NCI-H2081 treated with DMSO at 0.1 percent for 48 hours (cell line): ENCODE measurements at places on chromosomes 5 and 9.
A peak's percentile ranks its signal among the peaks of the same experiment; 100 is the strongest.

DNA sequence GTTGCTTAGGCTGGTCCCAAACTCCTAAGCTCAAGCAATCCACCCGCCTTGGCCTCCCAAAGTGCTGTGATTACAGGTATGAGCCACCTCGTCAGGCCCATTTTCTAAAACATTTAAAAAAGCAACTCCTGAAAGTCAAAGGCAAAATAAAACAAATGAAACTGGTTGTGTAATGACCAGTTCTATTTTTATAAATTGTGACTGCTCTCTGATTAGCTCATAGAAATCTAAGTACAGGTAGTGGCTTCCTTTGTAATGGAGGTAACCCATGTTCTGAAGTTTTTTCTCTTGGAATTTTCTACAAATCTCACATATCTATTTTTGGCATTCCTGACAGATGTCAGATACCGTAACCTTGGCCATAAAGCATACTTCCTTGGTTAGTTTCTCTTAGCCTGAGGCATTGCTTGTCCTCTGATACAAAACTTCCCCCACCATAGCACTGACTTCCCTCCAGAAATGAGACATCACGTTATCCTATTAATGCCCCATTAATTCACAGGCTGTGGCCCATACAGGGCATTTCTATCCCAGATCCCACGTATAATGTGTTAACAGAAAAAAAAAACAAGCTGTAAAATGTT lies 14.1 kb upstream of the AK3 start:
- no peak for DNase-seq

DNA sequence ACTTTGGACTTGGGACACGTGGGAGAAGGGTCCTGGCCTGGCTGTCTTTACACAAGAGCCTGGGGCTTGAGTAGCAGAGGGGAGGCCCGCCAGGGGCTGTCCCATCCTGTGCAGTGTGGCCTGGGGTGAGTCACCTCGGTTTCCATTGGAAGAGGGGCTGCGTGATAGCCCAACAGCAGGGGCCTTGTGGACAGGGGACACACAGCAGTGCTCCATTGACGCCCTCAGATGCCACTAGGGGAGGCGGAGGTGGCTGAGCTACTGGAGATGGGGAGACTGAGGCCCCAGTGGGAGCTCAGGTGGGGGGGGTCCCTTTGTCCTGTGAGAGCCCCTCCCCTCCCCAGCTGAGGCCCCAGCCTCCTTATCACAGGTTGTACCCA lies 50.0 kb upstream of the RNU6ATAC start:
- DNase-seq = no peak

GRCh38 chr5:88480245-88480644 lies 211.6 kb upstream of the TMEM161B start:
- DNase-seq = peak; percentile 35

GRCh38 chr5:149471406-149472183 lies 79.6 kb downstream of the CSNK1A1 start:
- no peak for DNase-seq

DNA sequence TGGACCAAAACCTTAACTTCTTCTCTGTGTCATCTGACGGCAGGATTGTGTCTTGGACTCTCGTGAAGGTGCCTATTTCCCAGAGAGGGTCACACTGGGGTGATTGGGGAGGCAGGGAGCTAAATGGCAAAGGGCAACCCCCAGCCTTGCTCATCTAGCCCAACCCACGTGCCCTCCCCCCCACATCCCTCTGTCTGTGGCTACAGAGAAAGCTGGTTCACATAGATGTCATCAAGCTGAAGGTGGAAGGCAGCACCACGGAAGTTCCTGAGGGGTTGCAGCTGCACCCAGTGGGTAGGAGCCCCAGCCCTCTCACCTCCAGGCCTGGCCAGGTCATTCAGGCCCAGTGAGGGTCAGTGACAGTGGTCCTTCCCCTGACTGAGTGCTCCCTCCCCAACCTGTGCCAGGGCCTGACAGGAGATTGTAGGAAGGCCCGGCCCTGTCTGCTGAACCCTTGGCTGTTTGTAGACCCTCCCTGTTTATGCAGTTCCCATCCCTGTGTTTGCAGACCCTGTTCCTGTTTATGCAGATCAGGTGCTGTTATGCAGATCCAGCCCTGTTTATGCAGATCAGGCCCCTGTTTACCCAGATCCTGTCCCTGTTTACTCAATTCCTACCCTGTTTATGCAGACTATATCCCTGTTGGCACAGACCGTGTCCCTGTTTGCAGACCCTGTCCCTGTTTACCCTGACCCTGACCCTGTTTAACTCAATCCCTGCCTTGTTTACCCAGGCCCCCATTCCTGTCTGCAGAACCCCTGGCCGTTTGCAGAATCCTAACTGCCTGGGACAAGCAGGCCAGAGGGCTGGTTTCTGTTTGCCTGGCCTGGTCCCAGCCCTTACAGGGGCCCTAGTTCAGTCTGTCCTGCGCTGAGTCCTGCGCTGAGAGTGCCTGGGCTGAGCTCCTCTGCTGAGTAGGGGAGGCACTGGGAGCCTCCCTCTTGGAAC lies 10.4 kb downstream of the ENHO start:
- no peak for DNase-seq

DNA sequence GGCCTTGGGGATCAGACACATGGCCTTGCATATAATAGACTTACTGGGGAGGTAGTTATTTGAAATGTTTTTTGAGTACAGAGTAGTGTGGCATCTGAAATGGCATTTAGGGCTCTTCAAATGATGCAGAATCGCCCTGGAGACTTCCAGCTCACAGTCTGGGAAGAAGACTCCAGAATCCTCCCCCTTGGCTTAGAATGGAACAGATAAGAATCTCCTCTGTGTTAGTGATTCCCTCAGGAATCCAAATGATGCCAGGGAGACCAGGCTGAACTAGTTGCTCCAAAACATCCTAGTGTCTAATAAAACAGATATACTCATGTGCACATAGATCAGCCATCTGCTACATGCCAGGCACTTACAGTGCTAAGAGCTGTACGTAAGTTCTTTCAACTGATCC lies 38.6 kb upstream of the SMC5 start:
- no peak for DNase-seq

GRCh38 chr5:67164856-67165525 lies 31.6 kb downstream of the CD180 start:
- DNase-seq = no peak

DNA sequence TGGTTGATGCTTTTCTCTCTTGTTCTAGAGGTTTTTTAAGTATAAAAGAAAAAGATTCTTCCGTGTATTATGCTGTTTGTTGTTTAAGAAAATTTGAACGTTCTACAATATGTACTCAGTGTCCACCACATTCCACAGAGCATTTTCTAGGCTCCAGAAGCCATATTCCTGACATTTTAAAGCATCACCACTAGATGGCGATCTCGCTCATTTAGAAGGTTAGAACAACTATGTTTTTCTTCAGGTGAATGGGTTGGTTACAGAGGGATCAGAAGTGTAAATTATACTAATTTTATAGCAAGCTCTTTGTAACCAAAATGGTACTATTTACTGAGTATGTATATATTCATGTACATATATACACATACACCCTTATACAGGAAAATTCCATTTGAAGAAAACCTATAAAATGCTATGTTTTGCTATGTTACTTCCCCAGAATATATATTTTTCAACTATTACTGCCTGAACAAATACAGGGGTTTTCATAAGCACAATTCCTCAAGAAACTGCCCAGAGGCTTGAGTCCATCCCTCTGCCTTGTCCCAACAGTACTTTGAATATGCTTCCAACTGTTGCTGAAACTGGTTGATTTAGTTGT lies 284.3 kb downstream of the CCDC171 start:
- DNase-seq = no peak

GRCh38 chr5:2330325-2331130 lies 420.9 kb downstream of the IRX2 start:
- DNase-seq = no peak

DNA sequence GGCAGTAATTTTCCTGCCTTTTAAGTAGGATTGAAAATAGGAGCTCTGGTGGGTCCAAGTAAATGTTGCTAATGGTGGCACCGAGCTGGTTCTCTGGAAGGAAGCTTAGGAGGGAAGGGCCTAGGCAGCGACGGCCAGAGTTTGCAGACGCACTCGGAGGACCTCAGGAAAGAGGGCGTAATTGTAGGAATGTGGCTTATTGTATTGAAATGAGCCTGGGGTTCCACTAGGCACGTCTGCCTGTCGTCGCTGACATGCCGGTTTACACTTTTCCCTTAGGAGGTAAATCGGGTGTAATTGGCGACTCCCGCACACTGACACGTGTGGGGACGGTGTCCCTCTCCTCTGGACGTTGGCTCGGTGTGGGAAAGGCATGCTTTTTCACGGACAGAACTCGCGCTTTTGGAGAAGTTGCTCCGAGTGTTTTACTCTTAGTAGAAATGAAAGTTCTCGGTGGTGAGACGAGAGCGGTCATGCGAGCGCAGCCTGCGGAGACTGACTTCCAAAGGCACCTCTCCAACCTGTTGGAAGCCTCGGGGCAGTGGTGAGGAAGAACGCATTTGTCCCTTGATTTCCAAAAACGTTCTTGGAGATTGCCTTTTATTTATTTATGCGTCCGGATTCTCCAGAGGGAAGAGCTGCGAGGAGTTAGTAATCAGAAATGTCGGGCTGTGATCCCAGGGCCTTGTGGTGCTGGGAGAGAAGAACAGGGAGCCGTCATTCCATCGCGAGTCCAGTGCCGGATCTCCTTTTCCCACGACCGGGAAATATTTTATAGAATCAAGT lies 1.3 kb downstream of the NR4A3 start:
- DNase-seq = no peak

- DNase-seq = no peak
Observed at GRCh38 chr5:119583684-119584083, 45.7 kb upstream of the FAM170A start.

DNA sequence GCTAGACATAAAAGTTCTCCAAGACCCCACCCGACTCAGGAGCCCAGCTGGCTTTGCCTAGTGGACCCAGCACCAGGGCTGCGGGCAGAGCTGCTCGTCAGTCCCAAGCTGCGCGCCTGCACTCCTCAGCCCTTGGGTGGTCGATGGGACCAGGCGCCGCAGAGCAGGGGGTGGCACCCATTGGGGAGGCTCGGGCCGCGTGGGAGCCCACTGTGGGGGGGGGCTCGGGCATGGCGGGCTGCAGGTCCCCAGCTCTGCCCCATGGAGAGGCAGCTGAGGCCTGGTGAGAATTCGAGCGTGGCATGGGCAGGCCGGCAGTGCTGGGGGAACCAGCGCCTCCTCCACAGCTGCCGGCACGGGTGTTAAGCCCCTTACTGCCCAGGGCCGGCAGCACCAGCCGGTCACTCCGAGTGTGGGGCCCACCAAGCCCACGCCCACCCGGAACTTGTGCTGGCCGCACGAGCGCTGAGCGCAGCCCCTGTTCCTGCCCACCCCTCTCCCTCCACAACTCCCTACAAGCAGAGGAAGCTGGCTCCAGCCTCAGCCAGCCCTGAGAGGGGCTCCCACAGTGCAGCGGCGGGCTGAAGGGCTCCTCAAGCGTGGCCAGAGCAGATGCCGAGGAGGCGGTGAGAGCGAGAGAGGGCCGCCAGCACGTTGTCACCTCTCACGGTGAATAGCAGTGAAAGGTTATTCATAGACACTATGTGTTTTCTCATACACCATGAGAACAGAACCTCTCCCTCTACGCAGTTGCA lies 54.9 kb downstream of the RAPGEF6 start:
- no peak for DNase-seq

GRCh38 chr5:155052532-155052931 lies 39.0 kb downstream of the KIF4B start:
- DNase-seq = no peak

DNA sequence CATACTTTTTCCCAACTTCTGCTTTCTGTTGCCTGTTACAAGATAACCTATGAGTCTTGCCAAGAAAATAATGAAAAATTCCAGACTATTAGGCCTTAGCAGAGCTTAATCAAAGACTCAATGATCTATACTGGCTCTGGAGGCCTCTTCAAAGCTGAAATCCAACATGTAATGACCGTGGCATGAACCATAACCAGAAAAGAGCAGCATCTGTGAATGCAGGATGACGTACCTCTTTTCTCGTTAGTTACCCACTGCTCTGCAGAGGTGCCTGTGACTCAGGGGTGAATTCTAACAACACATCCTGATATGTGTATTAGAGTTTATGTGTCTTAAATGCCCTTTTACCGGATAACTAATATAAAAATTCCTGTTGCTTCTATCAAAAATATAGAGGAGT lies 645.4 kb downstream of the PRELID2 start:
- no peak for DNase-seq

DNA sequence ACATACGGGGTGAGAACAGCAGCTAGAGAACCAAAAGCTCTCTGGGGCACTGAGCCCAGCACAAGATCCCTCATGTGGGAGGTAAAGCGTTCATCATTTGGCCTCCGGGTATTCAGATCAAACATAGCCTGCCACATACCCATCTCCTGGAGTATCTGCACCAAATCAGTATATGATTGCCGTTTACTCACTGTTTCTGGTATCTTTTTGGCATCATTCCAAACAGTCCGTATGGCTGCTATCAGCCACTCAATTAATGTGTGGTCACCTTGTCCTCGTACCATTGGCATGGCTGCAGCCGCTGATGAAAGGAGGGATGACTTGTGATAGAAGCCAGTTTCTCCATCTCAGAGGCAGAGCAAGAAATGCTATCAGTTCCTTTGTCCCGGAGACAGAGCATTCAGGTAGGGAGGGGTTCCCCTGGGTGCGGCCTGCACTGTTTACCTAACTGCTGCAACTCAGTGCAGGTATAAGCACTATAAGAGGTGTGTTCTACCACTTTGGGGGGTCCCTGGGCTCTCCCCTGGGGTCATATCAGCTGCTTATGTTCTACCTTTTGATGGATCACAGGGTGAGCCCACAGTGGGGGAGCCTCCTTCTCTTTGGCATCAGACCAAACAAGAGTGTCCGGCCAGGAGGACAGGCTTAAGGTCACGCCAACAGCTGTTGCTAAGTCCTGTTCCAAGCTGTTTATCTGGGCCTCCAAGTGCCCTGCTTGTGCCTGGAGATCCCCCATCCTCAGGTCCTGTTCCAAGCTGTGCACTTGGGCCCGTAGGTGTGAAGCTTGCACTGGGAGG lies 9.4 kb downstream of the DMAC1 start:
- DNase-seq = no peak

DNA sequence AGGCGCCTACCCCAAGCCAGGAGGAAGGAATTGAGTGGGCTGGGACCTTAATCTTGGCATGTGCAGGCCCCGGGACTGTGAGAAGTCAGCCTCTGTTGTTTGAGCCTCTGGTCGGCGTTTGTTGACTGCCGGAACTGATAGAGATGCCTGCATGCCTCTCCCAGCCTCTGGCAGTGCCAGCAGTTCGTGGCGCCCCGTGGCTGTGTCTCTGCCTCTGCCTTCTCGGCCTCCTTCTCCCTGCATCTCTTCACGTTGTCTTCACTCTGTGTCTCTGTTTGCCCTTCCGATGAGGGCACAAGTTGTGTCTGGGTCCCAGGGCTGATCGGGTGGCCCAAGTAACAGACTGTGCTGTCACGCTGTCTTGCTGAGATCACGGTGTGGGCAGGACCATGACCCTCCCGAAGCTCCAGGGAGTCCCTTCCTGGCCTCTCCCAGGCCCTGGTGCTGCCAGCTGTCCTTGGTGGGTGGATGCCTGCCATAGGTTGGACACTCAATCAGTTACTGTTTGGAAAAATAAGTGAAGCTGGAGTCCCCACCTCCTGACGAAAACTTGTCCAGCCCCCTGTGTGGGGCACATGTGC lies 133.5 kb upstream of the LPCAT1 start:
- no peak for DNase-seq

DNA sequence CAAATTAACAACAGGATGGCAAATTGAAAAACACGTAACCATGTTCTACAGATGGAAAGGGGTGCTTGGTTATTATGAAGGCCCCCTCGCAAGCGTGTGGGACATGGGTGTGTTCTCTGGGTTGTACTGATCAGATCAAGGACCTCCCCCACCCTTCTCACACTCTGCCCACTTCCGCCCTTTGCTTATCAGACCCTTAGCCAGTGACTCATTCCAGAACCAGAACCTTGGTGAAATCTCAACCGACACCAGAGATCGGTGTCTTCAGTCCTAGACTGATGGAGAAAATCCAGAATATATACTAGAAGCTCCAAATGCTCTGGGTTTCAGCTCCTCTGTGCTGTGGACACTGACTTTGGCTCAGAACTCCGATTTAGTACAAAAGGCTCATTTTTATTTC lies 64.9 kb downstream of the PTTG1 start:
- DNase-seq = no peak
